ENCODE measurements at places on chromosomes 6 and 20.

- no peak for DNase-seq
Measured at GRCh38 chr6:34102099-34102656, 43.7 kb downstream of the GRM4 start.

- DNase-seq, result peak; percentile 1
Measured at GRCh38 chr6:75748743-75749538, at the start of gene MYO6. MYO6 (plus strand) TSS chr6:75749239; CDS start chr6:75817548, 68,309 bp downstream.

DNA sequence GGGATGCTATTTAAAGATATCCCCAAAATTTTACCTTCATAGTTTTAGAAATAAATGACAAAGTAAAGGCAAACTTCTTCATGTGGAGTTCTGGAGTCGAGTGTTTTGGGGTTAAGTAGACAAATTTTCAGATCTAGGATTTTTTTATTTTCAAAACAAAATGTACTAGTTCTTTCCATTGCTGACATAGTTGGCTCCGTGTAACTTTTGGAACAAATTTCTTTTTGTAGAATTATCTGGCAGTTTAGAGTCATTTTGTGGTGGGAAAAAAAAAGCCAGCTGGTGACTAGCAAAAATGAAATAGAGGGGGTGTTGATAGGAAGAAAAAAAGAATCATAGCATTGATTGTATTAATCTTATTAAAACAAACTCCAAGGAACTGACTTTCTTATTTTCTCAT, 131.6 kb upstream of the TCF21 start:
- DNase-seq, result no peak

- DNase-seq, result no peak
Measured at GRCh38 chr6:126941751-126942150, 176.7 kb upstream of the RSPO3 start.

GRCh38 chr6:158188591-158188990, 20.4 kb downstream of the GTF2H5 start:
- no peak for DNase-seq

DNA sequence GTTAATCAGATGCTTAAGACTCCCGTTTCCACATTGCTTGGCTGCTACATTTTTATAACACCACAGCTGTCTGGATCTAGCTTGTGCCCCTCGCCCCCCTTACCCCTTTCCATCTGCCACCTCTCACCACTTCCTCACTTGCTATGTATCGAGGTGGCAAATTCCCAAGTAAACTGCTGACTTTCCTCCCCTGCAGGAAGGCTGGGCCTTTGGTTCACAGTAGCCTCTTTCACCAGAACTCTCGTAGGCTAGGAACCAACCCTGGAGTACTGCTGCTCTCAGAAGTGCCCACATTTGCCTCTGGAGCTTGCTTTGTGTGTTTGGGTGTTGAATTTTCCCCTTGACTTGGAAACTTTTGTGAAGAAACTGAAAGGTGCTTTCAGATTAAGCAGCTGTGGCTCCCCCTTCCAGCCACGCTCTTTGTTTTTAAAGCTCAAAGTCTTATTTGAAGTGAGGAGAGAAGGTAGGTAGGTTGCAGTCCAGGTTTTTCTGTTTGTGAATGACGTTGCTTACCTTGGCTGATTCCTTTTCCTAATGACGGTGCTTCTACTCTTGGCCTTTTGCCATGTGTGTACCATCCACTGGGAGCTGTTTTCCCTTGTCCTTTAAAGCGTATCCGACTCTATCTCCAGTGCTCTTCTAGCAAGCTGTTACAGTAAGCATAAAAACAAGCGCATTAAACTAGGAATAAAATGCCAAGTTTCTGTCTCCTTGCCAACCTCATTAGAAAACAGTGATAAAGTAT, 90.4 kb downstream of the CARMIL1 start:
- DNase-seq, result no peak

DNA sequence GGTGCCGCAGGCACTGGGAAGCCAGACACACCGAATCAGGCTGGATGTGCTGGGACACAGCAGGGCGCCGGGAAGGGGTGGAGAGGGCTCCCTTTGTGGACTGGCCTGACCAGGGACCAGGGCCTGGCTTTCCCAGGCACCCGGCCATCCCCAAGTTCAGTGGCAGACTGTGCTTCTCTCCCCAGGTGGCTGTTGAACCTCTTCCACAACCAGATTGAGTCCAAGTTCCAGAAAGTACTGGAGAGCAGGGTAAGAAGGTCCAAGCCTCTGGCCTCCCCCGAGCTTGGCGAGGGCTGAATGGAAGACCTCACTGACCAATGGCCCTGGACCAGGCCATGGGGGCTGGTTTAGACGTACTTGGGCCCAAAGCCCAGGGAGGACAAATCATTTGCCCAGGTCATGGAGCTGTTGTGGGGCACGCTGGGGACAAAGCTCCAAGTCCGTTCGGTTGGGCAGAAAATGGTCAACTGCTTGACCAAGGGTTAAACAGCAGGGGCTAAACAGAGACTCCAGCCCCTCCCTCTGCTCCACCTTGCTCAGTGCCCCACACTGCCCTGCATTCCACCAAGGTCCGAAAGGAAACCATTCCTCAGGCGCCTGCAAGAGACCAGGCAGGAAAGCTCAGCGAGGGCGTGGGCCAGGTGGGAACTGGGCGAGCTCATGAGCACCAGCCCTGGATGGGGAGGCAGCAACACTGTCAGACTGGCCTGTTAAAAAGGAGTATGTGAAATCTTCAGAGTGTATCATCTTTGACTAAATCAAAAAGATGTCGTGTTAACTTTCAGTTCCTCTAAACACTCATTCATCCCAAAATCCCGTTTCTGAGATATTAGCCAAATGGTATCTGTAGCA, 9.1 kb downstream of the LBP start:
- no peak for DNase-seq

DNA sequence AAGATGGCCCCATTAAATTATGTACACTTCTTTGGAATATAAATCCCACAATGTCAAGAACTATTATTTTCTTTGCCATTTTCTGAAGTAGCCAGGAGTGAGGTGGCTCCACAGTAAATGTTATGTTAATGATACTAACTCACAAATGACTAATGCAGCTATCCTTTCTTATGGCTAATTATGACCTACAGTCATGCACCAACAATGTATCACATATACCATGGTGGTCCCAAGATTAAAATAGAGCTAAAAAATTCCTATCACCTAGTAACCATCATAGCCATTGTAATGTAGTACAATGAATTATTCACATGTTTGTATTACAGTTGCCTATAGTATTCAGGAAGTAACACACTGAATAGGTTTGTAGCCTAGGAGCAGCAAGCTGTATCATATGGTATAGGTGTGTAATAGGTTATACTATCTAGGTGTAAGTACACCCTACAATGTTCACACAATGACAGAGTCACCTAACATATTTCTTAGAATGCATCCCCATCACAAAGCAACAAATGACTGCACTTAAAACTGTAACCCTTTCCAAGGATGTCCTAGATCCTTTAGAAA, 15.3 kb downstream of the ECHDC1 start:
- no peak for DNase-seq

DNA sequence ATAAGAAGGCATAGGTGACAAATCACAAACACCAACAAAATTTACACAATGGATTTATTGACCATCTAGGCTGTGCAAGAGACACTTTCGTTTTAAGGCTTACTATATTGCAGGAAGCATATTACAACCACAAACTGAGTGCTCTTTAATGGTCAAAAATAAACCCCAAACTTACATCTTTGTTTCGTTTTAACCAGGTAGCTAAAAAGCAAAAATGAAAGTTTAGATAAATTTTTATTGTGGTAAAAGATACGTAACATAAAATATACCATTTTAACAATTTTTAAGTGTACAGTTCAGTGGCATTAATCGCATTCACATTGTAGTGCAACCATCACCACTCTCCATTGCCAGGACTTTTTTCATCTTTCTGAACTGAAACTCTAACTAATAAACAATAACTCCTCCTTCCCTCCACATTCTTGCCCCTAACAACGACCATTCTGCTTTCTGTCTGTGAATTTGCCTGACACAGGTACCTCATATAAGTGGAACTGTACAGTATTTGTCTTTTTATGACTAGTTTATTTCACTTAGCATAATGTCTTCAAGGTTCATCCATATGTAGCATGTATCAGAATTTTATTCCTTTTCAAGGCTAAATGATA, 32.3 kb upstream of the DUSP22 start:
- no peak for DNase-seq

DNA sequence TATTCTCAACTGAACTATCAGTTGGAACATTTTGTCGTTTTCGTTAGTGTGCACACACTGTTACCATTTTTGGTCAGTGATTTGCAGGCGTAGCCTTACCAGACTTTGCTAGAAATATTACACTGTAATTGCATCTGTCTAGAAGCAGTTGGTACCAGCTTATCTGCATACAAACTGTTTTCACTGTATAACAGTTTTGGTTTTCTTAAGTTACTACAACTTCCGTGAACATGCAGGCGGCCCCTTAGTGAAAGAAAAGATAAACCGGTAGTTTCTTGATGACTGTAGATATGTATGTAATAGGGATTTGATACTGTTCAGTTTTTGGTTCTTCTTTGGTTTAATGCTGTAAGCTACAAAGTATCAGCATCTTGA, 1.3 kb downstream of the DSTN start:
- no peak for DNase-seq

GRCh38 chr6:119240257-119241110, 109.1 kb downstream of the MAN1A1 start:
- no peak for DNase-seq

GRCh38 chr20:8246716-8247115, 114.7 kb downstream of the PLCB1 start:
- DNase-seq, result no peak

DNA sequence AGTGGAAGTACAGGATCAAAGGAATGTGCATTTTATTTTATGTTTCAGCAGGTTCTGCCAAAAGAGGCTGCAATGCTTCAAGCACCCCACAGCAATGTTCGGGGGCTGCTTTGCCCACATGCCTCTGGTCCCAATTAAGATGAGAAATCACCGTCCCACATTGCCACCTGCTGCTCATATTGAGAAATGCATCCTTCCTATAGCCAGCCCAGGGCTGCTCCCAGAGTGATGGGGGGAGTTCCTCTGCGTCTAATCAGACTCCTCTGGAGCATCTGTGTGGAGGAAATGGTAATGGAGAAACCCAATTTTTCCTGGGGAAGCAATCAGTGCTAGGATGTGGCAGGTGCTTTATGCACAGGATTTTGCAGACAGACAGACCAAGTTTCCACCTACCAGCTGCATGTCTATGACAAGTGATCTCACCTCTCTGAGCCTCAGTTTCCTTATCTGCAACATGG, 33.7 kb downstream of the PTGIS start:
- peak; percentile 30 for DNase-seq

DNA sequence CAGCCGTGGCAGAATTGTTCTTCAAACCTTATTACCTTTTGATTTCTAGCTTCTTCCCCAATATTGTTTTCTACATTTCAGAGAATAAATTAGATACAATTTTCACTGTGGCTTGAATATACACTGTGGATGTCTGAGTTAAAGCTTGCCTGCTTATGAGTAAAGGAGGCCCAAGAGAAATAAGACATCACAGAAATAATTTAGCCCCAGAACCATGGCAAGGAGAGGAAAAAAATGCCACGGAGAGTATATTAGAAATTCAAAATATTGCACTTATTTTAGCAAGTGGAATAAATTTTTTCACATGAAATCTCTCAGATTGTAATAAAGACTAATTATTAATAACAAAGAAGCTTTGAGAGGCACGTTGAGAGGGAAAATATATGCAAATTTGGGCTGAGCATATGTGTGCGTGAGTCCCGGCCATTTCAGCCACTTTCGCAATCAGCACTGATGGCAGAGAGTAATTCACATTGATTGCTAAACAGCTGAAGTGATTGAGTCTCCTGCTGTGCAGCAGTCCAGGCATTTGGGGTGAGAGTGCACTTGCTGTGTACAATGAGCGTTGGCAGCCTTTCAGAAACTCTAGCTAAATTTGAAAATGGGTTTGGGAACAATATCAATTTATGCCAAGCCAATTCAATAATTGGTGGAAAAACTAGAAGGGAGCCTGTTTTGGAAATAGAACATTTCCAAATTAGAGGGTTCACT, 596.0 kb downstream of the EPM2A start:
- DNase-seq, result no peak

- no peak for DNase-seq
Measured at GRCh38 chr20:25858495-25859425, 162.1 kb upstream of the ZNF337 start.

- no peak for DNase-seq
Measured at GRCh38 chr6:132853059-132853458, 38.7 kb downstream of the RPS12 start.

DNA sequence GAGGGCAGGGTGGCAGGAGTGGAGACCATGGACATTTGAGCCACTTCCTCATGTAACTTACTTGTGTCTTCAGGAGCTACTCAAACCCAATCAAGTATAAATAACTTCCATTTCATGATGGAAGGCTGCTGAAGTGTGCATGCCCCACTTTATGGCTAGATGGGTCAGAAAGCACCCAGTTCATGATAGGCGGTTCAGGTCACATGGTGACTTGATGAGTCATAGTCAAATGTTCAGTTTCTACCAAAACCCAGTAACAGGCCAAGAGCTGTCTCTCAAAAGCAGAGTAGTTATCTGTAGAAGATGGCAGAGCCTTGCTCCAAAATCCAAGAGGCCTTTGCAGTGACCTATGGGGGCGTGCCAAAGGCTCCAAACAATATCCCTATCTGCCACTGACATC, 133.7 kb upstream of the TENT5A start:
- DNase-seq, result no peak

DNA sequence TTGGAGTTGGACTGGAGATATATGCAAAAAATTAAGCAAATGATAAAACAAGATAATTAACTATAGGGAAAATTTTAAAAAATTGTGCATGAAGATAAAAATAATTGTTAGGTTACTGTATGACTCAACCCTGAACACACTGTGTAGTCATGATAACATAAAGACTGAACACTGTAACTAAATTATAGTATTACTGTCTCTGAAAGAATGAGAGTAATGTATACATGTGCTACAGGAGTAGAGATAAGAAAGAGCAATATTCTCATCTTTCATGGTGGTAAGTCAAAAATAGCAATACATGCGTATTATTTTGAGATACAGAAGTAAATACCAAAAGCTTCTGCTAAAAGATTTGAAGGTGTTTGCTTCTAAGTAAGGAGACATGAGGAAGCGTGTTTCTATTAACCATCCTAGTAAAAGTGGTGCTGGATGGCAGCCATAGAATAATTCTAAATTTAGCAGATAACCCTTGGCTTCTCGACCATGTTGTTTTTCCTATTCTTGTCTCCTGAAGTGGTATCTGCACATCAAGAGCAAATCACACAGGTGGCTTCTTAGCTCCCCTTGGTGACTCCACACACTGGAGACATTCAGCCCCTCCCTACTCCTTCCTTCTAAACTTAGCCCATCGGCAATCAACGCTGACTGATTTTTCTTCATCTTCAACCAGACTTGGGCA, 390.6 kb upstream of the PLCB4 start:
- no peak for DNase-seq

GRCh38 chr6:37340639-37340943, 13.2 kb upstream of the RNF8 start:
- DNase-seq, result no peak

GRCh38 chr6:9482030-9482738, 932.7 kb downstream of the TFAP2A start:
- no peak for DNase-seq

DNA sequence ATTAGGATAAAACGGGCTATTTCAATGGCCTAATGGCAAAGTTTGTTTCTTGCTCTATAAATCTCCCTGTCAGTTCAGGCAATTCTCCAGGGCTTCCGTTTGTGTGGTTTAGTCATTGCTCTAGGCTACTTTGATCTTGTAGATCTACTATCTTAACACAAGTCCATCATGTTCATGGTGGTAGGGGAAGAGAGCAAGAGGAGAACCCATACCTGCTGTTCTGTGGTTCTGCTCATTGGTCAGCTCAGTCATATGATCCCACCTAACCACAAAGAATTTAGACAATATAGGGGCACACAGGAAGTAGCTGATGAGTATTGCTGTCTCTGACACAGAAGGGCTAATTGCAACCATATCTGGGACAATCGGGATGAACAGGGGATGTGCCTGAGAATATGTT, 4.9 kb upstream of the DEK start:
- no peak for DNase-seq
